ENCODE measurements at places on chromosomes 1 and 21. TPM values are rescaled to one million over a fixed set of nuclear protein-coding genes. Genes with fewer than 3 reads are reported as not detected.

- H3K27ac ChIP-seq, result peak overlapping the region; percentile 76
- no peaks in the 10 kb centered on the region for H3K27me3 ChIP-seq
- peaks cover 10% of the 10 kb centered on the region for H3K36me3 ChIP-seq
- H3K4me3 ChIP-seq, result peak overlapping the region; percentile 15
- peak; percentile 52 for DNase-seq
- peaks cover 19% of the 10 kb centered on the region for H3K4me1 ChIP-seq
These were observed 45.4 kb downstream of the RPL5 start for GRCh38 chr1:92877081-92877711.

GRCh38 chr1:176450526-176450925 is 12.4 kb upstream of the PAPPA2 start:
- DNase-seq, result no peak
- H3K4me1 ChIP-seq, result no peaks in the 10 kb centered on the region
- no peaks in the 10 kb centered on the region for H3K27me3 ChIP-seq

GRCh38 chr1:31306278-31306677 is 9.4 kb downstream of the ZCCHC17 start:
- H3K27me3 ChIP-seq, result no peaks in the 10 kb centered on the region
- H3K4me3 ChIP-seq, result no peak overlapping the region
- DNase-seq, result no peak
- no peak overlapping the region for H3K27ac ChIP-seq
- no peaks in the 10 kb centered on the region for H3K4me1 ChIP-seq

GRCh38 chr1:151534662-151535278 is 5.3 kb upstream of the TUFT1 start:
- H3K27ac ChIP-seq, result no peak overlapping the region
- H3K27me3 ChIP-seq, result no peaks in the 10 kb centered on the region
- no peaks in the 10 kb centered on the region for H3K36me3 ChIP-seq
- DNase-seq, result peak; percentile 58
- H3K4me1 ChIP-seq, result peaks cover 8% of the 10 kb centered on the region
- no peak overlapping the region for H3K4me3 ChIP-seq

DNA sequence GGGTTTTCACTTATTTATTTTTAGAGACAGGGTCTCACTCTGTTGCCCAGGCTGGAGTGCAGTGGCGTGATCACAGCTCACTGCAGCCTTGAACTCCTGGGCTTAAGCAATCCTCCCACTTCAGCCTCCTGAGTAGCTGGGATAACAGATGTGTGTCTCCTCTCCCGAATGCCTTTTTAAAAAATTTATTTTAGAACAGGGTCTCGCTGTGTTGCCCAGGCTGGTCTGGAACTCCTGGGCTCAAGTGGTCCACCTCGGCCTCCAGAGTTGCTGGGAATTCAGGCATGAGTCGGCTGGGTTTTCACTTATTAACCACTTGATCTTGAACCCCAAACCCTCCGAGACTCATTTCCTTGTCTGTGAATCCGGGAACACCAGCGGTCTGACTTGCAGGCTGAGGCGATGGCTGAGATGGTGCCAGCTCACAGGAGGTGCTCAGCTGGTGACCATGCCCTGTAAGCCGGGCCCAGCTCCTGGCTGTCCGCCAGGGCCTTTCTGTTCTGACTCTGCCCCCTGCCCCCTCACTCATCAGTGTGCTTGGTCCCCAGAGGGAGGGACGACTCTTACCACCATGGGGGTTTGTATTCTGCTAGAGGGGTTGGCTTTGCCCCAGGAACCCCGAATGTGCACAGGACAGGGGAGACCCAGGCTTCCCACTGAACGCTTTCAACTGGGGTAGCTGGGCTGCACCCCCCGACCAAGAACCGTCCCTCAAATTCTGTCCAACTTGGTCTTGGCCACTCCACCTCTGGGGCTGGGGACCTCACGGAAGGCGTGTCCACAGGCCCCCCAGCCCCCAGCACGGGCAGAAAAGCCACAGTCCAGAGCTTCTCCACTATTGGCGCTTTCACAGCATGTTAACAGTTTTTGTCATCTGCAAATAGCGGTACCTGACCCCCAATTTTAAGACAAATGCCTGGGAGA is 22.5 kb downstream of the MMEL1 start:
- H3K4me3 ChIP-seq, result no peak overlapping the region
- no peak for DNase-seq
- no peak overlapping the region for H3K27ac ChIP-seq
- H3K4me1 ChIP-seq, result no peaks in the 10 kb centered on the region

- peak; percentile 24 for DNase-seq
- peak overlapping the region; percentile 48 for H3K4me3 ChIP-seq
- peaks cover 23% of the 10 kb centered on the region for H3K4me1 ChIP-seq
- no peaks in the 10 kb centered on the region for H3K36me3 ChIP-seq
- no peak overlapping the region for H3K27ac ChIP-seq
- peaks cover 19% of the 10 kb centered on the region for H3K27me3 ChIP-seq
These were observed 89.4 kb upstream of the IPO9 start for GRCh38 chr1:201739492-201740085.

GRCh38 chr1:58922302-58923089 is 138.6 kb upstream of the JUN start:
- H3K4me1 ChIP-seq, result peaks cover 13% of the 10 kb centered on the region
- DNase-seq, result no peak
- no peak overlapping the region for H3K4me3 ChIP-seq
- no peaks in the 10 kb centered on the region for H3K36me3 ChIP-seq

DNA sequence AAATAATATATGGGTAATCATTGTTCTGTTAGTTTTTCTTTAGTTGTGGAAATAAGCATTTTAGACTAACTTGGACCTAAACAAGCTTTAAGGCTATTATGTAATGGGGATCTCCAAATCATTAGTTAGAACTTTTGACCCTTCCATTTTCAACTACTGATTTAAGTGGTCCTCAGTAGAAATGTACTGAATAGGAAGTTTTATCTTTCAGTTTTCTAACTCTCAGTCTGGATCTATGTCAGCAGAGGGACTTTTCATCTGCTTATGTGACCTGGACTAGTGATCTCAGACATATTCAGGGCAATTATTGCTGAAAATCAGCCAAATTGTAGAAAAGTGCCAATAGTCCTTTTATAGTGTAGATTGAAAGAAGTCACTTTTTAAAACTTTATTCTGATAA is 56.0 kb downstream of the SASS6 start:
- H3K27me3 ChIP-seq, result no peaks in the 10 kb centered on the region
- H3K27ac ChIP-seq, result no peak overlapping the region
- no peaks in the 10 kb centered on the region for H3K4me1 ChIP-seq
- no peak overlapping the region for H3K4me3 ChIP-seq
- DNase-seq, result no peak

DNA sequence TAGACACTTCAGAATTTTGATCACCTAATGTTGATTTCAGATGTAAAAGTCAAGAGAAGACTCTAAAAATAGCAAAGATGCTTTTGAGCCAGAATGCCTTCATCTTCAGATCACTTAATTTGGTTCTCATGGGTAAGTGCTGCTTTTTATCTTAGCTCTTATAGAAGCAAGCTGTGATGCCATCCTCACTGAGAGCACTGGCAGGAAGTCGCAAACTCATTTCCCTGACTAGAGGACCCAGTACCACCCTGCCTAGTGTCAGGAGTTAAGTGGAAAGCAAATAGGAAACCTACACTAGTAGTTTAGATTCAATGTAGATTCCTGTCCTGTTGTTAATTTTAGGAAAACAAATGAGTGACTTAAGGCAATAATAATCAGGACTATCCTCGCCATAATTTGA is 12.1 kb downstream of the IFNAR2 start:
- peaks cover 38% of the 10 kb centered on the region for H3K36me3 ChIP-seq
- H3K27ac ChIP-seq, result peak overlapping the region; percentile 18
- H3K4me1 ChIP-seq, result peaks cover 40% of the 10 kb centered on the region
- H3K4me3 ChIP-seq, result no peak overlapping the region

DNA sequence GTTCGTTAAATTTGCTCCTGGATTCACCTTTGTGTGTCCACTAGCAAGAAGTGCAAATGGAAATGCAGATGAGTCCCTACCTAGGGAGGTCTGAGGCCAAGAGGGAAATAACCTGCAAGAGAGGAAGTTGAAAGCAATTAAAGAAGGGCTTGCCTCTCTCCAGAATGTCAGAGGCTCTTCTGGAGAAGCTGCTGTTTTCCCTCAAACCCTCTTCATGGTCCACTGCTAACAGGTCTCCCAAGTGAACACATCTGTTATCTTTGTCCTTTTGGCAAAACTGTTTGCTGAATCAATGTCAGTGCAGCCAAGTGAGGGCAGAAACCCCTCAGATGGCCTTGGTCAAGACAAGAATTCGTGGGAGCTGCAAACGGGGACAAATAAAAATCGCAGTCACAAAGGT is 177.3 kb upstream of the PLXNA2 start:
- no peaks in the 10 kb centered on the region for H3K27me3 ChIP-seq
- no peaks in the 10 kb centered on the region for H3K36me3 ChIP-seq
- no peak overlapping the region for H3K4me3 ChIP-seq

- no peaks in the 10 kb centered on the region for H3K27me3 ChIP-seq
- DNase-seq, result no peak
- H3K4me3 ChIP-seq, result peak overlapping the region; percentile 99
- H3K27ac ChIP-seq, result peak overlapping the region; percentile 96
- H3K4me1 ChIP-seq, result peaks cover 10% of the 10 kb centered on the region
- peaks cover 18% of the 10 kb centered on the region for H3K36me3 ChIP-seq
These were observed 1.0 kb downstream of the ARID4B start for GRCh38 chr1:235326719-235327558.

DNA sequence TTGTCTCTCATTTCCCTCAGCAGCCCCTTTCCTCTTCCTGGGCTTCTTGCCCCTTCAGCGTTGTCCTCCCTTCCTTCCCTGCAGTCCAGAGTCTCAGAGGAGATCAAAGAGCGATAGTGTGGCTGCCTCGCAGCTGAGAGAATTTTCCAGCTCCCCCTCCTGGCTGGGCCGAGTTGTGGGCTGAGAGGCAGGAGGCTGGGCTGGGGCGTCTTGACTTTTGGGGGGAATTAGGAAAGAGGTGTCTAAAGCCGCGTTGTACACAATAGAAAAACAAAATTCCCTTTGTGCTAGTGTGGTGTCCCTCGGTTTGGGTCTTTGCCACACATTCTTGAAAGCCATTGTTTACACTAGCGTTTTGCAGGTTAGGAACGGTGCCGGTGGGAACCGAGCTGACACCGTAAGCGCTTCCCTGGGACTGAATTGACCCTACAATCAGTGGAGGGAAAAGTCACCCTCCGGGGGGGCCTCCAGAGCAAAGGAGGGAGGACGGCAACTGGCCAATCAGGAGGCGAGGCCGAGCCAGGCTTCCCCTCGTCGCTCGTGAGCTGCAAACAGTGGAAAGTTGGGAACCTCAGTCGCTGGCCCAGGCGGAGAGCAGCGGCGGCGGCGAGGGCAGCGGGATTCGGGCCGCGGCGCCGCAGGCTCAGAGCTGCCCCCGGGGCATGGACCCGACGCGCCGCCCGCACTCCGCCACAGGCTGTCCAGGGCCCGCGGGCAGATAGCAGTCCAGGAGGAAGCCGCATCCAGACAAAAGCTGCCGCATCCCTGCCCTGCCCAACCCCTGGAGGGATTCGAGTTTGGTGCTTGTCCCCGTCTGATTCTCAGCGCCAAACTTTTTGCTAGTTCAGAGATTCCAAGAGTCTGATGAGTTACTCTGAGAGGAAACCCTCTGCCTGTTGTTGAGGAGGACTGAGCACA is at the start of gene HMCN1:
TSS of gene HMCN1 (plus strand) at position 574 of the 918 bp plus-strand sequence. CDS start 389 bp downstream, outside the sequence.
- H3K36me3 ChIP-seq, result no peaks in the 10 kb centered on the region
- no peak within 1 kb of the TSS for H3K4me3 ChIP-seq
- peaks cover 37% of the 10 kb centered on the region for H3K27me3 ChIP-seq
- H3K4me1 ChIP-seq, result no peaks in the 10 kb centered on the region

DNA sequence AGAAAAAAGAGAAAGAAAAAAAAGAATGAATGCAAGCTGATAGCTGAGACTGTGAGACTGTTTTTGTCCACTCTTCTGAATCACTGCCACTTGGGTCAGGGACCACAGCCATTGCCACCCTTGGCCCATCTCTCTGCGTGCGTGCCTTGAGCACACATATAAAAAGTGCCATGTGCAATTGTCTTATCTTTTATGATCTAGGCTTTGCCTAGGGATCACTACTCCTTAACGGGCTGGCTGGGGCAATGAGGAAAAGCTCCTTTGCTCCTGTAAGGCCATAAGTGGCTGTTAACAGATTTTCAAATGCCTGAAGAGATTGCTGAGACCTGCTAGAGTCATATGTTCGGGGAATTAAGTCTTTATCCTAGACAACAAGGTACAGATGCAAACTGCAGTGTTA is 8.2 kb downstream of the SPATA46 start:
- H3K4me1 ChIP-seq, result peaks cover 3% of the 10 kb centered on the region
- no peaks in the 10 kb centered on the region for H3K27me3 ChIP-seq
- H3K4me3 ChIP-seq, result no peak overlapping the region
- no peak overlapping the region for H3K27ac ChIP-seq
- no peaks in the 10 kb centered on the region for H3K36me3 ChIP-seq

DNA sequence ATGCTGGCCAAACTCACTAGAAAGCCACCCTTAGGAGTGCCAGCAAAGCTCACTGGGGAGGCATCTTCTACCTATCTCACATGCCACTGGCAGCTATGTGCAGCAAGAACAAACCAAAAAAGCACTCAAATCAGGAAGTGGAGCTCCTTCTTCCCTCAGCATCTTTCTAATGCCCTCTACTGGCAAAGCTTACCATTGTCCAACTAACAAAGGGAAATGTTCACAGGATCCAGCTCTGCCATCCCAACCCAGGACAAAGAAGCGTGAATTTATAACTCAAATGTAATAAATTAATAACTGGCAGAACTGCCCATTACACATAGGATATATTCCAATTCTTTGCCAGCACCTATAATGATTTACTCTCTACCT is 38.9 kb downstream of the LEPR start:
- H3K27me3 ChIP-seq, result no peaks in the 10 kb centered on the region
- H3K4me1 ChIP-seq, result no peaks in the 10 kb centered on the region
- no peak overlapping the region for H3K27ac ChIP-seq
- H3K36me3 ChIP-seq, result no peaks in the 10 kb centered on the region

GRCh38 chr1:228346731-228347130 is 59.9 kb downstream of the TRIM11 start:
- H3K4me3 ChIP-seq, result no peak overlapping the region
- H3K4me1 ChIP-seq, result no peaks in the 10 kb centered on the region
- H3K27me3 ChIP-seq, result no peaks in the 10 kb centered on the region
- no peak overlapping the region for H3K27ac ChIP-seq

GRCh38 chr1:64090436-64090835 is 113.0 kb upstream of the UBE2U start:
- no peaks in the 10 kb centered on the region for H3K36me3 ChIP-seq
- no peak for DNase-seq
- H3K4me1 ChIP-seq, result no peaks in the 10 kb centered on the region
- H3K27ac ChIP-seq, result no peak overlapping the region
- no peaks in the 10 kb centered on the region for H3K27me3 ChIP-seq

UBAP2L gene
- total RNA-seq, result 30.5 TPM

SLAMF8 gene
- 14.2 TPM for total RNA-seq

SPATA21 gene
- total RNA-seq, result not detected

HSPG2 gene
- total RNA-seq, result 10.2 TPM

OR6N1 gene
- total RNA-seq, result not detected
